NCI-H2081 (cell line): ENCODE measurements at places on chromosomes 1 and 21.

GRCh38 chr1:31799196-31799894 lies 16.5 kb downstream of the SPOCD1 start:
- DNase-seq = no peak

- no peak for DNase-seq
Observed at GRCh38 chr1:36523230-36523495, 40.5 kb upstream of the CSF3R start.

DNA sequence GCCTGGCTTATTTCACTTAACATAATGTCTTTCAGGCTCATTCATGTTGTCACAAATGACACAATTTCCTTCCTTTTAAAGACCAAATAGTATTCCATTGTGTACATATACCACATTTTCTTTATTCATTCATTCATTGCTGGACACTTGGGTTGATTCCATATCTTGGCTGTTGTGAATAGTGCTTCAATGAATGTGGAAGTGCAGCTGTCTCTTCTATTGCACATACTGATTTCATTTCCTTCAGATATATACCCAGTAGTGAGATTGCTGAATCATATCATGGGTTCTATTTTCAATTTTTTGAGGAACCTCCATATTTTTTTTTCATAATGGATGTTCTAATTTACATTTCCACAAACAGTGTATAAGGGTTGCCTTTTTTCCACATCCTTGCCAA lies 38.6 kb upstream of the WLS start:
- DNase-seq = no peak

DNA sequence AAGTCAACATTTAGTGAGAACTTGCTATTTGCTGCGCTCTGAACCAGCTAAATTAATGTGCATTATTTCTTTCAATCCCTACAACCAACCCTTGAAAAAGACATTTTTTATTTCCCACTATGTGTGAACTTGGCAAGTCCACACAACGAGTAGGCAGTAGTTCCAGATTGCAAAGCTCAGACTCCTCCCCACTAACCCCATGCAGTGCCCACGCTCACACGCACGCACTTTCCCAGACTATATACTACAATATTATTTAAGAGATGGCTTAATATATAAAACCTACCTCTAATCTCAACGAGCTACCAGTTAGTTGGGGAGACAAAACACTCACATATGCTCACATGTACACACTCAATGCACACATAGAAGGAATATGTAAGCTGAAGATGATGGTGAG lies 671.2 kb downstream of the LMO4 start:
- DNase-seq = no peak

DNA sequence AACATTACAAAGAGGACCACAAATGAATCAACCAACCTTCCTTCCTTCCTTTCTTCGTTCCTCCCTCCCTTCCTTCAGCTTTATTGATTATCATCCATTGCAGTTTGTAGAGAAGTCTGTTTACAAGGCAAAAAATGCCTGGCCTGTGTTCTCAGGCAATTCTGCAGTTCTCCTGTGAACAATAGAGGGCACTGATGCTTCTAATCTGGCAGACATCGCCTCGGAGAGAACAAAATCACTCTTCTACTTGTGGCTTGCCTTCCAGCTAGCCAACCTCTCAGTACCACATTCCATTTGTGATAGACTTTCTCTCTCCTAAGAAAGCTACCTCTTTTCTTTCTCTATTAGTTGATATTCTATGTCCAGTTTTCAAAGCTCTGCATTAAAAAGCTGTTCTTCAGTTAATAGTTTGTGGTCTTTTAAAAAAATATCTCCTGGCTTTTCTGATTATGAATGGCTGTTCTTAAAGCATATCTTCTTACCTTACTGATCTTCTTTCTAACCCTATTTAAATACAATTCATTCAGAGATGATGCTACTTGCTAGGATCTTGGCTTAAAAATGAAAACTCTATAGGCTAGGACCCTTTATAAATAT lies 26.9 kb upstream of the ESRRG start:
- peak; percentile 71 for DNase-seq

GRCh38 chr1:198520524-198521254 lies 19.8 kb downstream of the ATP6V1G3 start:
- no peak for DNase-seq

DNA sequence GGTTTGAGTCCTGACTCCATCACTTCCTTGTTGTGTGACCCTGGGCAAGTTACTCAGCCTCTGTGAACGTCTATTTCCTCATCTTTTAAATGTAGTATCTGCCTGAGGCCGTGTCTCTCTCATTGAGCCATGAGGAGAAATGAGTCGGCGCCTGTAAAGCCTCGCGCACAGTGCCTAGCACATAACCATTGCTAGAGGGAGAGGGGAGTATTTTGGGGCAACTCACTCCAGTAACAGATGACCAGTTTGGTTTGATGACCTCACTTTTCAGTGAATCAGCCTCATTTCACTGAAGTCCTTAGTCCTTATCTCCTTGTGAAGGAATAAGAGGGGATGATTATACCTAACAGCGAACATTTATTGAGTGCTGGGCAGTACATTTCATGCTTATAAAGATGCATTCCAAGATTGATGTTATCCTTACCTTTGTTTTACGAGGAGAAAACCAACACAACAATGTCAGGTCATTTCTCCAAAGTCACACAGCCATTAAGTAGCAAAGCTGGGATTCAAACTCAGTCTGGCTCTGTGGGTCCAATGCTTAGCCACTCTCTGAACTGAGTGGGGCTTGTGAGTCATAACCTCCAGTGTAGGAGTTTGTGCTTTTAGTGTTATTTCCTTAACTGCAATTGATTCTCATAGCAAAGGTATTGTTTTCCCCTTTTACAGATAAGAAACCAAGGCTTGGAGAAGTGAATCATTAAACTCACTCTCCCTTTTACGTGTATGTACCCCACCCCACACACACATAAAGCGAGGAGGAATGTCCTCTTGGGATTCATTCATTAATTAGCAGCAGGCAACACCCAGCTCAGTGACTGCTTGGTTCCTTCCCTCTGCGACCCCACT lies 25.9 kb downstream of the KCNC4 start:
- no peak for DNase-seq

- peak; percentile 31 for DNase-seq
Observed at GRCh38 chr1:156750711-156751450, 594 bp downstream of the HDGF start.

GRCh38 chr21:40850071-40850470 lies 3.1 kb upstream of the DSCAM start:
- no peak for DNase-seq

DNA sequence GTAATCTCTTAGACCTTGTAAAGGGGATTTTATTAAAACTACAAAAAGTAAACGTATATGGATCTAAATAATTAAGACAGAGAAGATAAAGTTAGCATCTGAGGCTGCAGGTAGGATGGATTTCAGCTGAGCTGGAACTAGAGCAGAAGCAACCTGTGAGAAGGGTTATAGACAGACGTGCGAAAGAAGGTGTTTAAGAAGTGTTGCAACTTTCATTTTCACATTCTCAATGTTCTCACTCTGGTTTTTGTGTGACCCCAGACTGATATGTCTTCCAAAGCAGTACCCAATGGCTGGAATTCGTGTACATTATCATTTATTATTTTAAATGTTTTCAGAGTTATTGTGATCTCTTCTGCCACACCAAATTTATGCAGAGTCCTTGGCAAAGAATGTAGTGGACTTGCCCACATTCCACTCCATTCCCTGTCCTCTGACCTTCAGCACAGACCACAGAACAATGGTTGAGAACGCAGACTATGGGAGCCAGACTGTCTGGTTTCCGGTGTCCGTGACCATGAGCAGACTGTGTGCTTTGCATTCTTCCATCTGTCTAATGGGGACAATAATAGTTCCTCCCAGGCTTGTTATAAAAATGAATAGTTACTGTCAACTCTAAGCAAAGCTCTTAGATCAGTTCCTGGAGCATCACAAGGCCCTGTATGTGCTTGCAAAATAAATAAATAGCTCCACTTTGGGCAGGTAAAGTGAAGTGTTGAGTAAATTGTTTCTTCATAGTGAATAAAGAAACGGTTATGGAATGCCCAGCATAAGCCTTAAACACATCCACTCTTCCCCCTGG lies 140.6 kb upstream of the SAMSN1 start:
- no peak for DNase-seq

DNA sequence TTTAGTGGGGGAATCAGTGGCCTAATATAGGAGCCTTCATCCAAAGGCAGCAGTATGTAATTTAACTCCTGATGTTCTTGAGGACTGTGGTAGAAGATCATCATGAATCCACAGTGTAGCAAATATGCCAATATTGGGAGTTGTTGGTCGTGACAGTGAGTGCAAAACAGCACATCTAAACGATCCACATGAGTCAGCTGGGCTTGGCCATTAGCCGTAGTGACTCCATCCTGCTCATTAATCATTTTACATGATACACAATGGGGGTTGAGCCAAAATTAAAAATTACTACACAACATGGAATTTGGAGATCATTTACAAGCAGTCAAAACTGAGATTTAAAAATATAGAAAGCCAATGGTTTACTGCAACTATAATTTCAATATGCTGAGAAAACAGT lies 653.9 kb upstream of the CAMK1G start:
- DNase-seq = no peak

- no peak for DNase-seq
Observed at GRCh38 chr1:231465051-231465450, 43.0 kb upstream of the EGLN1 start.

DNA sequence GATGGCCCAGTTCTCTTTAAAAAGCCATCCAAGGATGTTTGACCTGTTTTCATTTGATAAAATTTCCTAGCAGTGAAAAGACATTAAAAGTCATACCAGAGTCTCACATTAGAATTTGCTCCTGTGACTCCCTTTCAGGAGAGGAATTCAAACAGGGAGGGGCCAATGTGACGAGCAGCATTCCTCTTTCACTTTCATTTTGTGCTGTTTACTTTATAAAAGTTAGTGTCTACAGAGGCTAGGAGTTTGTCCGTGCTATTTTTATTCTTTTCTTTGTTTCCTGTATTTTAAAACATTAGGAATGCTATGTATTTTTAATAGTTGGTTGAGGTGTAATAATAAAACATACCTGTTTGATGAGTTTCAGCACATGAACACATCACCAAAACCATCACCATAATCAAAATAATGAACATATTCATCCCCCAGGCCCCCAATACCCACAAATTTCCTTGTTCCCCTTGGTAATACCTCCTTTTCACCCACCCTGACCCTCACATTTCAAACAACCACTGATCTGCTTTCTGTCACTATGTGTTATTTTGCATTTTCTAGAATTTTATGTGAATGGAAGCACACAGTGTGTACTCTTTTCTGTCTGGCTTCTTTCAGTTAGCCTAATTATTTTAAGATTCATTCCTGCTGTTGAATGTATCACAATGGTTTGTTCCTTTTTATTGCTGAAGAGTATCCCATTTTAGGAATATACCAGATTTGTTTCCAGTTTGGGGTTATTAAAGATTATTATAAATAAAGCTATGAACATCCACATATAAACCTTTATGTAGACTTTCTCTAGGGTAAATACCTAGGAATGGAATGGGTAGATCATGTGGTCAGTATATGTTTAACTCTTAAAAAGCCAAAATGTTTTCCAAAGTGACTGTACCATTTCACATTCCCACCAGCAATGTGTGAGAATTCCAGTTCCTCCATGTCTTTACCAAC lies 129.5 kb downstream of the TENT5C start:
- no peak for DNase-seq

DNA sequence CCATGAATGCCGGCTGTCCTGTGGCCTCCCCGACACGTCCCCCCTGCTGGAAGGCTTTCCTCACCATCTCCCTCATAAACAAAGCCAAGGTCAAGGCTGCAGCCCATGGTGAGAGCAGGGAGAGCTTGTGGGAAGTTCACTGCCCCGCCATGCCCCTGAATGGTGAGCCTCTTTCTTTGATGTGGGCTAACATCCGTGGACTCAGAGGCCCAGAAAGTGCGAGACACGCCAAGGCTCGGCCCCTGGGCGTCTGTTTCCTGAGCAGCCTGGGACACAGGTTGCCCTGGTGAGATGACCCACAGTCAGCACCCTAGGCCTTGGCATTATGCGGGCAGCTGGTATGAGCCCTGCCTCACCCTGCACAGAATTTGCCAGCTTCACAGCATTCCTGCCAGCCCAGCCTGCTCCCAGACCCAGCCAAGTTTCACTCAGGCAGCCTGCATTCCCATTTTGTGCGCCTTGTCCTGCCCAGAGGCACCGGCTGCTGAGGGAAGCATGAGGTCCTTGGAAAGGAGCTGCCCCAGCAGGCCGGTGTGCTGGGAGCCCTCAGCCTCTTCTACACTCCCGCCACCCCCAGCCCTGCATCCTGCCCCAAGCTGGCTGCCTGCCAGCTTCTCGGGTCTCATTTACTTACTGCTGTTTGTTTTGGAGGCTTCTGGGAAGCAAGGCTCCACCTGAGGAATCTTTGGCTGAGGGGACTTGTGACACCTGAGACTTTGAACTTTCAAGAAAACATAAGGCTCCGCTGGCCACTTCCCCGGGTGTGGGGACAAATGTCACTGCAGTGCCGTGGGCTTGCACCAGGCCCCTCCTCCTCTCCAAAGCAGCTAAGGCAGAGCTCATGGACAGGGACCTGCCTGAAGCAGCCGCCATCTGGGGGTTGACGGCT lies 31.9 kb downstream of the NEK2 start:
- DNase-seq = peak; percentile 82

- no peak for DNase-seq
Observed at GRCh38 chr1:172417557-172417956, 2.9 kb upstream of the C1orf105 start.

- DNase-seq = no peak
Observed at GRCh38 chr1:67619080-67619479, 65.9 kb upstream of the GADD45A start.
